ENCODE measurements at places on chromosomes 12 and 14.

GRCh38 chr14:23483236-23483854, 13.8 kb downstream of the NGDN start:
- DNase-seq = peak; percentile 57

DNA sequence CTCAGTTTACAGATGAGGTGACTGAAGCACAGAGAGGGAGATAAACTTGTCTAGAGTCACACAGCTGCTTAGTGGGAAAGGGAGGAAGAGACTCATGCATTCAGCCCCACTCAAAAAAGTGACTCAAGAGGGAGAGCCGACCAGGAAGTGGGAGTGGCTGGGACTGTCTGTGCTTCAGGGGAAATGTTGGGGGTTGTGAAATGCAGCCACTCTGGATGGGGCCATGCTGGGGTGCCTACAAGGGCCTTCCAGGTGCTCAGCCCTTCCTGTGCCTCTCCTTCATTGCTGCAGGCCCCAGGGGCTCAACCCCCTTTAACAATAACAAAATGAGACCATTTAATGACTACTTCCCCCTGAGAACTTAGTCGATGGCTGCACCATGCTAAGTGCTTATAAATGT, 41.8 kb downstream of the CACNA1C start:
- no peak for DNase-seq

DNA sequence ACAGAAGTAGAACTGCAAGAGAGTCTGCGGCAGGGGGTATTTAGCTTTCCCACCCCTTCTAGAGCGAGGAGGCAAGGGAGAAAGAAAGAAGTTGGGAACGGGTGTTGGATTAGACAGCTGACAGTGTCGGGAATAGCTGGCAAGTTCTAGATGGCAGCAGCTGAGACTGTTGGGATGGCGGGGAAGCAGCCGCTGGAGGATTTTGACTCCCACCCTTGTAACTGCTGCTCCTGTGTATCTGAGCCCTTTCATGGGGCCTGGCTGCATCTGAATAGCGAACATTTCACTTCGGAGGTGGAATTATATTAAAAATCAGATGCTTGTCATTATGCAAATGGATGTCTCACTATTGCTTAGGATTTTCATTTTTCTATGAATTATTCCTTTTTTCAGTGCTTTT, 104.6 kb downstream of the AACS start:
- DNase-seq = no peak

GRCh38 chr12:60394665-60395064, 798.8 kb downstream of the SLC16A7 start:
- no peak for DNase-seq

DNA sequence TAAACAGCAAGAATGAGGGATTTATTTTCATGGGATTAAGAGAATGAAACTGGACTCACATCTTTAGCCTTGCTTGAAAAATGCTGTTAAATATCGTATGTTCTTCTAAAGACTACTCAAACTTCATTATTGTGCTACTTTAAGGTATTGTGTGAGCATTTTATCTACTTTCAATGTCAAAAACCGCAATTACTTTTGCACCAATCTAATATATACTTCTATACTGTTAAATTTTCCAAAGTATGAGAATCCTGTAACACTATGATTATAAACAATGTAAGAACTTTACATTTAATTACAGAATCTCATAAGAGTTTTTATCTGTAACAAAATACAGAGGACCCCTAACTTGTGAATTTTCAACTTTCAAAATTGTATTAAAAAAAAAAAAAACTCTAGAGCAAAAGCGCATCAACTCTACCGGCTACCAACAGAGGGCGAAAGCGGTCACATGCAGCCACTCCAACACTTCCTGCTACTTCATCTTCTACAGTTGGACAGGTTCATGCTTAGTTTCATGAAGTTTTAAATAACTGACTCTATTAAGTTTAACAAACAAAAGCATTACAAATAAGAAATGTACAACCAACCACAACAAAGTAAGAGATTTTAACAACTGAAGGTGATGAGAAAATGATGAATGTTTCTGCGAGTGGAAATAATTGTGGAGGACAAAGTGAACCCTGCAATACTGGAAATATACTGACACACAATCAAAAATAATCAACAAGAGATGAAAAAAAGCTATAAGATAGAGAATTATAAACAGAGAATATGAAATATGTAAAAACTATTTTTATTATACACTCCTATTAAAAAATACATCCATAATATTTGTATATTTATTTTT, 210.9 kb downstream of the MED13L start:
- peak; percentile 57 for DNase-seq

- no peak for DNase-seq
These were observed 312.4 kb downstream of the RPAP3 start for GRCh38 chr12:47393403-47393790.

DNA sequence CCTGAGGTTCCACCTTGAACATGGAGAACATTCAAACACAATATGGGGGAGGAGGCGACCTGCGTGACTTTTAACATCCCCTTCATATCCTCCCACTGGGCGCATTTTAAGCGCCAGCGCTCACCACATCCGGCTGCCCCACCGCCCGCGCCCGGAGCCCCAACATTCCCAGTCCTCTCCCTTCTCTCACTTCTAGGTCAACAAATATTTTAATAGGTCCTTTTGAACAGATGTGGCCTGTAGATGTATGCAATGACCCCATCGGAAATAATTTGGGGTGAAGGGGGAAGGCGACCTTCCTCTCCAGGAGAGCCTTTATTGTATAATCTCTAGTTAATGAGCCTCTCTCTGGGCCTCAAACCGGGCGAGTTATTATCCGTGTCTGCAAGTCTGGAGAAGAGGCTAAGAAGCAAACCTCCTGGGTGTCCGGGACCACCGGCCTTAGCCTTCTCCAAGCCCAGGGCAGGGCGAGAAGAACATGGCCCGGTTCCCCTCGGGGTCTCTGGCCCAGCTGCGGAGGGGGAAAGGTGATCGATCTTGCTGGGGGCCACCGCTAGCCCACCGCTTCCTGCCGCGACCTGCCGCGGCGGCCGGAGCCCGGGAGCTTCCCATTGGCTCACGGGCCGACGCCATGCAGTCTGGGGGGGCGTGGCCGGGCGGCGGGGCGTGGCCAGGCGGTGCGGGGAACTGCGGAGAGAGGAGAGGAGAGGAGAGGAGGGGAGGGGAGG, 83.2 kb upstream of the HMGA2 start:
- DNase-seq = peak; percentile 96

- peak; percentile 1 for DNase-seq
These were observed 378.8 kb downstream of the ALG10 start for GRCh38 chr12:34400986-34401658.

GRCh38 chr12:90404071-90404470, 550.9 kb downstream of the CCER1 start:
- no peak for DNase-seq

- DNase-seq = no peak
These were observed 115.6 kb downstream of the DNAI7 start for GRCh38 chr12:25079393-25079792.

- DNase-seq = no peak
These were observed 89.0 kb downstream of the STON2 start for GRCh38 chr14:81311141-81311540.

- no peak for DNase-seq
These were observed 40.6 kb downstream of the WSCD2 start for GRCh38 chr12:108169708-108170107.

- DNase-seq = no peak
These were observed 3.8 kb downstream of the MARS1 start for GRCh38 chr12:57491393-57492280.

- DNase-seq = no peak
These were observed 11.9 kb upstream of the LRP1-AS start for GRCh38 chr12:57159311-57159710.

- no peak for DNase-seq
These were observed 138.1 kb upstream of the LMNTD1 start for GRCh38 chr12:25690996-25691864.

GRCh38 chr12:45543887-45544286, 185.6 kb upstream of the ARID2 start:
- DNase-seq = peak; percentile 61

GRCh38 chr14:74942181-74942580, 13.2 kb downstream of the PGF start:
- DNase-seq = no peak

GRCh38 chr14:89684139-89684538, 267.1 kb upstream of the FOXN3 start:
- DNase-seq = no peak

DNA sequence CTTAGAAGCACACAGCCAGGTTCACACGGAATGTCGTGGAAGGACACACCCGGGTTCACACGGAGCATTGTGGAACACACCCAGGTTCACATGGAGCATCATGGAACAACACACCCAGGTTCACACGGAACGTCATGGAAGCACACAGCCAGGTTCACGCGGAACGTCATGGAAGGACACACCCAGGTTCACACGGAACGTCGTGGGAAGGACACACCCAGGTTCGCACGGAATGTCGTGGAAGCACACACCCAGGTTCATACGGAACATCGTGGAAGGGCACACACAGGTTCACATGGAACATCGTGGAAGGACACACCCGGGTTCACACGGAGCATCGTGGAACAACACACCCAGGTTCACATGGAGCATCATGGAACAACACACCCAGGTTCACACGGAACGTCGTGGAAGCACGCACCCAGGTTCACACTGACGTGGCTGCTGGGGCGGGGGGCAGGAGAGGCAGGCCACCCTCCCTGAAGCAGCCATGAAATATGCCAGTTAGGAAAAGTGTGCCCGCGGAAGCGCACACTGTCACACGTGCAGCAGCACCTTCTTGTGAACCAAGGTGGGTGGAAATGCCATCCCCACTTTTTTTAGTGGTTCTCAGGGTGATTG, 86.4 kb downstream of the EP400 start:
- DNase-seq = no peak

DNA sequence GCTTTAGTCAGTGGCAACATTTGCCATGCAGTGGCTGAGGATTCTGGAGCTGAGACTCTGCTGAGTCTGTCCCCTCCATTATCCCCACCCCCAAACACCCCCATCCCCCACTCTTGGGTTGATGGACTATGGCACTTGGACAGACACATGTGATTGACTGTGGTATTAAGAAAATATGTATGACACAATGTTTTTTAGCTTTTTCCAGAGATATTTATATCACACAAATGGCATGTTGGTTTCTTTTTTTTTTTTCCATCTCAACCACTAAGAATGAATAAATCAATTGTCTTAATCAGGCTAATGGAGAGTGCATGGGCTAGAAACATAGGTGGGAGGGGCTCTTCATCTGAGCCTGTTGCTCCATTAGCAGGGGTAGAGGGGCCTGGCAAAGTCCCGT, 30.7 kb upstream of the MAP1LC3B2 start:
- no peak for DNase-seq

- DNase-seq = no peak
These were observed 66.2 kb upstream of the DYRK2 start for GRCh38 chr12:67582238-67582834.

- DNase-seq = no peak
These were observed 197.0 kb upstream of the EEA1 start for GRCh38 chr12:93126069-93126474.

- DNase-seq = no peak
These were observed 54.4 kb upstream of the PRMT8 start for GRCh38 chr12:3436461-3437065.

- no peak for DNase-seq
These were observed 496.5 kb downstream of the VRK1 start for GRCh38 chr14:97293659-97294058.

GRCh38 chr12:42586268-42586667, 3.3 kb downstream of the PRICKLE1 start:
- DNase-seq = no peak

DNA sequence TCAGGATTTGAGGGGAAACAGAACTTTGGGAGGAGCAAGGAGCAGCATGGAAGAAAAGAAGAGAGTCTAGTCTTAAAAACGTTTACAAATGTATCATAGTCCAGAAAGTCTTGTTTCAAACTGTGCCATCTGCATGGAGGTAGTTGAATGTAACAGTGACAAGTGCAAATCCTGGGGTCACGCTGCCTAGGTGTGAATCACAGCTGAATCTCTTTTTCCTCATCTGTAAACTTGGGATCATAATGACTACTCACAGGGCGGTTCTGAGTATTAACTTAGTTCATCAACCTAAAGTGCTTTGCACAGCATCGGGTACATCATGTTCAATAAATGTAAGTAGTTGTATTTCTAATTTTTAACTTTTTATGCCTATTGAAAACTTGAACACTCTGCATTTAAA, 208.5 kb downstream of the CHST11 start:
- no peak for DNase-seq

DNA sequence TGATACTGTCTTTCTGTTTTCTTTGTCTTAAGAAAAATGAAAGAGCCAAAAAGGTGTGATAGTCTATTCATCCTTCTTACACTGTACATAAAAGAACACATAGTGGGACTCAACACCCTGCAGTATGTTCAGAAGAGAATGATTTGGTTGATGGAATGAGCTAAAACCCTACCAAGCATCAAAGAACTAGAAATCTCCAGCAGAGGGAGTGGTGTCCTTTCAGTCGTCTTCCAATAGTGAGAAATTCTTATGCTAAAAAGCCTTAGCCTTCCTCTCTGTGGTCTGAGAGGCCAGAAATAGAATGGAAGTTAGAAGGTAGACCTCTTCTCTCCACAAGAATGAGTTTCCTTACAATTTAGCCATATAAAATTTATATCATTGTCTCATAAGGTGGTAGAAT, 393.4 kb upstream of the SEL1L start:
- DNase-seq = no peak

GRCh38 chr14:39430762-39431415, 1.3 kb downstream of the FBXO33 start:
- DNase-seq = no peak

DNA sequence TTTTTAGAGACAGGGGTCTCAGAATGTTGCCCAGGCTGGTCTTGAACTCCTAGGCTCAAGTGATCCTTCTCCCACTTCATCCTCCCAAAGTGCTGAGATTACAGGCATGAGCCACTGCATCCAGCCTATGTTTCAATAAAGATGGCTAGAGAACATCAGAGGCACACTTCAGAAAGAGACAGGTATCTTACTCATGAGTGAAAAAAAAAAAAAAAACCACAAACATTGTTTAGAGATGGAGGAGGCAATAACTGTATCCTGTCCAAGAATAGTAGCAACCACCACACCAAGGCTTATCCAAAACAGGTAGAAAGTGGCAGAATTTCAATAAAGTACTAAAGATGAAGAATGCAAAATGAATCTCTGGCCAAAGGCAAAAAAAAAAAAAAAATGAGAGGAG, 30.3 kb downstream of the EEA1 start:
- DNase-seq = no peak

All from endothelial cell (in vitro differentiated cells).